Activated CD4-positive, alpha-beta memory T cell treated with anti-CD3 and anti-CD28 coated beads for 36 hours (primary cell): ENCODE measurements at places on chromosomes 5 and 9. TPM values are rescaled to one million over a fixed set of nuclear protein-coding genes. Genes with fewer than 3 reads are reported as not detected.
A peak's percentile ranks its signal among the peaks of the same experiment; 100 is the strongest.

- no peak for DNase-seq
Measured at GRCh38 chr9:137786511-137786920, 91.1 kb upstream of the CACNA1B start.

- peak; percentile 70 for DNase-seq
Measured at GRCh38 chr9:21974722-21975409, 19.3 kb downstream of the CDKN2A start.

DNA sequence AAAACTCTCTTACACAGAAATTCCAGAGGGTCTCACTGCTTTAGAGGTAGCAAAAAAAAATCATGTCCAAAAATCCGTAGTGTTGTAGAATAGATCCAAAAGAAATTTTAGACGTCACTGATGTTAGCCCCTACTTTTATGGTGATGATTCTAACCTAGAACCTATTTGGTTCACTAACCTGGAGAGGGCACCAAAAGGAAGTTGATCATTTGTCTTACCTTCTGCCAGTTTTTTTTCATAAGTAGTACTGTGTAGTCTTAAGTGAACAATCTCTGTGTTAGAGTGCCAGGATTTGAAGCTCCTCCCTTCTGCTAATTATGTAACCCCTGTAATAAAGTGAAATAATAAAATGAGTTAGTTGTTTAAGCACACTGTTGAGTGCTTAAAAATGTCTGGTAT, 215.2 kb downstream of the SMARCA2 start:
- no peak for DNase-seq

DNA sequence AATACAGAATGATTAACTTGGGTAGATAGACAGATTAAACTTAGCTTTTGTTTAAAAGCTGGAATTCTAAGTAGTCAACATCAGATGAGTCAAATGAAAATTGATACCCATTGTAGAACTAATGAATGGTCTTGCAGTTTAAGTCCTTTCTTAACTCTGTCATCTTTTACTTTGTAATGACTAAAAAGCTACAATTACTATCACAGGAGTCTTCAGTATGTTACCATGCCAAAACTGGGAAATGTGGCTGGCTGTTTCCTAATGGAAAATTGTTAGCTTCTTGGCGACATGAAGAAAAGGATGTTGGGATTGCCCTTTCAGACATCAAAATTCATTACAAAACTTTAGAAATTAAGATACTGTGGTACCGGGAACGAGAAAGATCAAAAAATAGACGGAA, 20.2 kb upstream of the ANXA1 start:
- no peak for DNase-seq

BTNL9 gene
- total RNA-seq = not detected

- no peak for DNase-seq
Measured at GRCh38 chr5:83084336-83084735, 7.0 kb downstream of the XRCC4 start.

PCDH1 gene
- not detected for total RNA-seq

TSTD2 gene
- 10.3 TPM for total RNA-seq

DNA sequence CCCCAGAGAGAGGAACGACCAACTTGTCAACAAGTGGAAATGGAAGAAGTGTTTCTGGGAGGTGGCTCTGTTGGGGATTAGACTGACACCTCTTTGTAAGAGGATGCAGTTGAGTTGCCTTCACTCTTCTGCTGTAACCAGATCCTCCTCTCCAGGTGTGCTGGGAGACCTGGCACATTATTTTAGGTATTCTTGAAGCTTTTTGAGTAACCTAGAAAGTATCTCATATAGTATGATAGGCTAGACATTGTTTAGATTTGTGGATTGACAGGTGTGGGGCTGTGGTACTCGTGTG, 21.6 kb downstream of the SNX30 start:
- DNase-seq = no peak

DNA sequence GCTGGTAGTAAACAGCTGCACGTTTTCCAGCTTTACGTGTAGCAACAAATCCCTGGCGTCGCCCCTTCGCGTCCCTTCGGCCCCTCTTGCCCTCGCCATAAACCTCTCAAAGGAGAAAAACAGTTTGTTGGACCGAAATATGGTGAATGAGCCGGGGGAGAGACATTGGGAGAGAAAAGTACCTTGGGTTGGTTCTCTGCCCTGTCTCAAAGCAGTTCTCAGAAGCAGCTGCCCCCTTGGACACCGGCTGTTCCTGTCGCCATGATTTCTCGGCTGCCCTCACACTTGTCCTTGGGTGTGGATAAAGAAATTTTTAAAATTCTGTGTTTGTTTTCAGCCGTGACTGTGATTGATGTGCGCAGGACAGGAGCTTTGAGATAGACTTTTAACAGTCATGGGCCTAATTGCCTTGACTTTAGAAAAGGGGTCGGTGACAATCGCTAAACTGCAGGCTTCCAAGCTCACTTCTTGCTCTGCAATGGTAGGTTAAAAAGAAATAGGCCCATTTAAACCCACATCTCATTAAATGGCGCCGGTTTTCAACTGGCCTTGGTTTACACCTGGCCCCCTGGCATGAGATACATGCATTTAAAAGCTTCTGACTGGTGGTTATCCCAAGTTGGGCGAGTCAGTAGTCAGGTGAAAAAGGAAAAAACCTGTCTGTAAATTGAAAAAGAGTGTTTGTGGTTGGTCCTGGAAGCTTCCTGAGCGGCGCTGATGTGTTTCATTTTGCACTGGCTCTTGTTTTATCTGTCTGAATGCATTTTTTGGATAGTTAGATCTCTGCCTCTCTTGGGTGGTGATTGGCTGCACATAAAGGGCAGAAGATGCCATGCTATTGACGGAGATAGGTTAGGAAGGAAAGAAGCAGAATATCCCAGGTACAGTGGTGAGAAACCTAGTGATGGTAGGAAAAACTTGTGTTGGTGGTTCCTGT, 983 bp downstream of the RCL1 start:
- DNase-seq = no peak

DNA sequence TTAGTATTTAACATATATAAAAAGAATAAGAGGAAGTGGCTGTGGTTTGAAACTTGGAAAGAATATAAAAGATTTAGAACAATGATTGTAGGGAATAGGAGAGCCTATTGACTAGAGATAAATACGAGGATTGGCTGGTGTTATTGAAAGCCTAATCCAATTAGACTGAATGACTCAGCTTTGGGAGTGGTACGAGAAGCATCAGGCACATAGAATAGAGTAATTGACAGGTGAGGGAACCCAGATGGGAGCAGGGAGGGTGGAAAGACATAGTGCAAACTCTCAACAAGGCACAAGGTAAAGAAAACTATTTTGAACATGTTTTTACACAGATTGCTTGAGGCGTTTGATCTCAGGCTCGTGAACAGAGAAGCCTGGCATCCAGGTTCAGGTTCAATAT, 338.9 kb upstream of the KLF9 start:
- DNase-seq = no peak

SNAPC3 gene
- total RNA-seq = 31.2 TPM

DNA sequence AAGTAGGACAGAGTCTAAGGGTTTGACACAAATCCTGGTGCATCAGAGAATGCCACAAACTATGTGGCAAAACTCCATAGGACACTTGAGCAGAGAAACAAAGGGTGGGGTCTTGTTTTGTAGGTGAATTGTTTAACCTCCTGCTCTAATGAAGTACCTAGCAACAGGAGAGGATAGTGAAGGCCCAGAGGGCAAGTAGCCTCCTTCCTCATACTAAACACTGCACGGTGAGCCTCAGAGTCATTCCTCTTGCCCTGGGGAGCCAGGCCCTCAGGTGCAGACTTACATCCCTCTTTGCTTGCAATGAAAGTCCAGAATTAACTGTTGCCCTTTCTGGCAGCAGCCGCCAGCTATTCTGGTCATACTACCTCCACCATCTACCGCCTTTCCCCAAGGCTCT, 166.1 kb downstream of the DROSHA start:
- no peak for DNase-seq

CDC20B gene
- total RNA-seq = not detected

DNA sequence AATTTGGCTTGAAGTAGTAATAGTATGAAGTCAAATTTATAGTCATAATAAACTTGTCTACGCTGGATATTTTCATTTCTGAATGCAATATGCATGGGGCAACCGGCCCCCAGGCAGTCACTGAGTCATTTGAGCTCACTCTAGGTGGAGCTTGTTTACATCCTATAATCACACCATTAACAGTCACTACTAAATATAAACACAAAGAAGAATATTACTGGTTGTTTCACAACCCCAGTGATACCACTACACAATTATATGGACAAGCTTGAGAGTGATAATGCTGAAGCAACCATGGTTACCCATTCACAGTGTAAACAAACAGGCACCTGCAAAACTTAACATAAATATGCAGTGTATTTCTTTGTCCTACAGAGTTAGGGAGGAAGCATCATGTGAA, 68.7 kb downstream of the MARCHF3 start:
- no peak for DNase-seq

DNA sequence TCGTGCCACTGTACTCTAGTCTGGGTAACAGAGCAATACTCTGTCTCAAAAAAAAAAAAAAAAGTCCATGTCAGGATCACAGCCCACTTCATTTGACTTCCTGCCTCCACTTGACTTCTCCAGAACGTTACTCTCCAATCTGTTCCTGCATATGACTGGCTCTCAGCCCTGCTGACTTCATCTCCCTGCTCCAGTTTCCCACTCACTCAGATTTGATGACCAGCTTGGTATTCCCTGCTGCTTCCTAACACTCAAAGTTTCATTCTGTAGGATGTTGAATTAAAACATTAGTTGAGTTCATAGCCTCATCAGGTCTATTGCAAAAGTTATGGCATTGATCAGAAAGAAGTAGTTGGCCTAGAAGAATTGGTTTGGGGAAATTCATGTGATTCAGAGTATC, 52.3 kb downstream of the UGCG start:
- DNase-seq = no peak

GRCh38 chr9:124390794-124391658, 24.2 kb downstream of the PSMB7 start:
- DNase-seq = no peak

DNA sequence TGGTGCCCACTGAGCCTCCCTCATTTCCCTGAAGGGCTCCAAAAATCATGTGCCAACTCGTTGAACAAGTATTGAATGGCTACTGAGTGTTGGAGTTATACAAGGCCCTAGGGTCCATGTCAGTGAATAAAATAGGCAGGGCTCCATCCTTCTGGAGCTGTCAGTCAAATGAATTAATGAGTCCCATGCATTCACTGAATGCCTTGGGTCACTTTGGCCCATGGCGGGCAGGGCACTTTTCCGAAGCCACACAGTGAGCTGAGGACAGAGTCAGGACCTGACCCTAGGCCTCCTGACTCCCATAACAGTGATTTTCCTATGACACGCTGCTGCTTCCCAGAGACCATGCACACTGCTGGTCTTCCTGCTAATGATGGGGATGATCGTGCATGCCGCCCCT, 27.3 kb upstream of the SLC36A1 start:
- DNase-seq = no peak

- no peak for DNase-seq
Measured at GRCh38 chr9:72954431-72955125, 1.7 kb upstream of the ALDH1A1 start.

GRCh38 chr5:45696206-45696836, at the start of gene HCN1:
Gene HCN1, minus strand, starts transcription at chr5:45696380.
- DNase-seq = peak; percentile 54

DNA sequence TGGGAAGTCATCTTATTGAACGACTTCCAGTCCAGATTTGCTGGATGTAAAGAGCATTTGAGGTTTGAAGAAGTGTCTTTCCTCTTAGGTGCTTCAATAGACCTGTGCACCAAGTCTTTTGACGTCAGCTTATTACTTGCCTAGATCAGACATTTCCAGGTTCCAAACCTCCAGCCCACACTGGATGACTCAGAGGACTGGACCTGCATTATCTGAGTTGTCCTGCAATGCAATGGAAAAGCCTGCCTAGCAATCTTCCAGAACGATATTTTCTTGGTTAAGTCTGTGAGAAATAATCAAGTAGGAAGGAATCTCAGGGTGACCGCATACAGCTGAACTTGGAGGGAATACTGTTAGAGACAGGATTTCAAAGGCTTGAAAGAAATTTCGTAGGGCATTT, 147.2 kb upstream of the MOCS2 start:
- no peak for DNase-seq

DNA sequence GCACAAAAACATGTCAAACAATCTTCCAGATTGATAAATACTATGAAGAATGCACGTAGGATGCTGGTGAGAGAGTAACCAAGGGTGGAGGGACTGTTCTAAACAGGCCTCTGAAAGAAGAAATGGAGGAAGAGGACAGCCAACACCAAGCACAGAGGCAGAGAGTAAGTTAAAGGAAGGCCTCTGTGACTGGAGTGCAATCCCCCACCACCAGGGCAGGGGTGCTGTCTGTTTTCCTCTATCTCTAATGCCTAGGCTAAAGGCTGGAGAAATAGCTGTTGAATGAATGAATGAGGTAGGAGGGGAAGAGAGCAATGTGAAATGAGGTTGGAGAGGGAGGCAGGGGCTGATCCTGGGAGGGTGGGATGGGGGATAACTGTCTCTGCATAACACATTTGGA, 88.9 kb downstream of the ANKRD55 start:
- no peak for DNase-seq

DNA sequence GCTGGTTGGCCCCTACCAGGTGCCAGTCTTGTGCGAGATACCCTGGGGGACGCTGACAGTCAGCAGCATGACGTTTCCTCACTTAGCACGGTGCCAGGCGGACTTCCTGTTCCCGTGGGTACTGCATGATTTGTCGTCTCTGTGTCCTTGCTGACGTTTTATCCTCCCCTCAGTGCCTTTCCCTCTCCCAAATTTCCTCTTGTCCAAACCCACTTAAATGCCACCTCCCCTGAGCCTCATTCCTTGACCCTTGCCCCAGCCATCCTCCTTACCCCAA, 60.6 kb upstream of the SAP30L start:
- no peak for DNase-seq

DNA sequence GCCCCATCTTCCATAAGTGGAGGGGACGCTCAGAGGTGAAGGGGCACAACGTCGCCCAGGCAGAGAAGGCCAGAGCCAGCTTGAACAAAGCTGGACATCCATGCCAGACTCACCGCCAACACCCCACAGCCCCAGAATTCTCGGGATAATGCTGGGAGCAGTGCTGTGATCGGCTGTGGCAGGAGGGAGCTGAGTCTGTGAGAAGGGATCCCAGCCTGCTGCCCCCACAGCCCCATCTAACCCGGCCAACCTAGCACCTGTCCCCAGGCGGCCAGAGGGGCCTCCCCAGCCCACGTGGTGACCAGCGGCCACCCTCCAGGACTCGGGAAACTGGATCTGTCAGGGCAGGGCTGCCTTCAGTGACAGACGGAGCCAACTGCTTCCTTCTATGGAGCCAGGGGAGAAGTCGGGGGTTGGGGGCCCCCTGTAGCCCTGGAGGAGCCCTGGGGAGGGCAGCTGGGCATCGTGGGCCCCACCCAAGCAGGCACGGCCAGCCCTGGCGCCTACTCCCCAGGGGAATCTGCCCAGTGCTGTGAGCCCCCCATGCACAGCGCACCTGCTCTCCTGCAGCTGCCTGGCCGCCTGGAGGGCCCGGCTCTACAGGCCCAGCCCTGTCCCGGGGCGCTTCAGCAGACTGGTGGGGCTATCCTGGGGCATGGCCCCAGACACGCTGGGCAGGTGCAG, 6.0 kb downstream of the BRD3 start:
- no peak for DNase-seq

DNA sequence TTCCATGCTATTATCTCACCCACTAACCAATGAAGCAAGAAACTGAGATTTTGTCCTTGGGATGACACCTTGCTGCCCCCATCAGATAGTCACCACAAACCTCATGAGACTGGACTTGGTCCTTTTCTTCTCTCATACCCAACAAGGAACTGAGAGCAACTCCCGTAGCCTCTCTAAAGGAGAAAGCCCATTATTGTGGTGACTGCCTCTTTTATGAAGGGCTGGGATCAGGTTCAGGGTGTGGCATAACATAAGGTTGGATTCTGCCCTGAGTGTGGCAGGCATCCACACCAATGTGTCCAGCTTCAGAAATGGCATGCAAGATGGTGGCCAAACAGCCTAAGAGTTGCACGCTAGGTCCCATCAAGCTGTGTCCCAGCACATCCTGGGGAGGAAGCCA, 1.3 kb upstream of the ACTL7A start:
- no peak for DNase-seq

NME5 gene
- not detected for total RNA-seq
